HT1080 (cell line): ENCODE measurements at places on chromosomes 2 and 18. TPM values are rescaled to one million over a fixed set of nuclear protein-coding genes. Genes with fewer than 3 reads are reported as not detected.

RSAD2 gene
- not detected in 2 replicates for total RNA-seq

ITGA4 gene
- total RNA-seq, result 28.8 and 30.7 TPM in 2 replicates

NOL4 gene
- total RNA-seq, result not detected in 2 replicates

ARHGAP25 gene
- not detected in 2 replicates for total RNA-seq

B3GNT7 gene
- total RNA-seq, result 0.14 TPM in 1 of 2 replicates, not detected in the other

SKOR2 gene
- not detected in 2 replicates for total RNA-seq

SLC40A1 gene
- total RNA-seq, result 0.29 and 0.57 TPM in 2 replicates

ADCYAP1 gene
- not detected in 2 replicates for total RNA-seq

FAM237A gene
- total RNA-seq, result not detected in 2 replicates

TBR1 gene
- 0.13 TPM in 1 of 2 replicates, not detected in the other for total RNA-seq

PPP1R1C gene
- not detected in 2 replicates for total RNA-seq

SLC35F6 gene
- 19.3 and 24.7 TPM in 2 replicates for total RNA-seq

- no peak for DNase-seq
Measured at GRCh38 chr18:46768166-46768921, 11.5 kb upstream of the ST8SIA5 start.

GRCh38 chr2:44532031-44532430, 170.3 kb downstream of the CAMKMT start:
- no peak for DNase-seq

DNA sequence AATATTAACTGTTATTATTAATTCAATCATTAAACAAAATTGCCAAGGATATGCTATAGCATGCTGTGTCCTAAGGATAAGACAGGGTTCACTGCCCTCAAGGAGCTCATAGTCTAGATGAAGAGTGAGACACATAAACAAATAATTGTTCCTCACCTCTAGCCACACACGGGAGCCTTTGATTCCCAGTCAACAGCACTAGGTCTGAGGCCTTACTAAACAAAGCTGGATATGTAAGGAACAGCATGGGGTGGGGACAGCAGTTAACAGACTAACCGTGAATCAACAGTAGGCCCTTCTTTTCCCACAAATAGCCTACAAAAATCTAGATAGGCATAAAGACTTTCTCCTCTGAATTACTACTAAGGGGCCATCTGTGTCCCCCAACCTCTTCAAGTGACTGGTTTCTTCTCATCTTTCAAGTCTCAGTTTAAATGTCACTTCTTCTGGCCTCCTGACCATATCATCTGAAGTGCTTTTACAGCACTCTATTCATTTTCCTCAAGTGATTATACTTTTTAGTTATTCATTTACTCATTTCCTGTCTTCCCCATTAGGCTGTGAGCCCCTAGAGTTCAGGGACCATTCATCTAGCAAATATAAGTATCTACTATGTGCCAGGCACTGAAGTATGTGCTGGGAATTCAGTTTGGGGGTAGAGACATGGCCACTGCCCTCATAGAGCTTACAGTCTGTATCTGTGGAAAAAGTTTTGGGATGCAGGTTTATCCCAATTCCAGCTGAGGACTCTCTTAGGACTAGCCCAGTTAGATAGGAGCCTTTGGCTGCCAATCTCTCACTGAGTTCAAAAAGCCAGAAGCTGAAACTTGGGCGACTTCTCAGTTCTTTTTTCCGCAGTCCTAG, 29.9 kb upstream of the IHH start:
- no peak for DNase-seq

DNA sequence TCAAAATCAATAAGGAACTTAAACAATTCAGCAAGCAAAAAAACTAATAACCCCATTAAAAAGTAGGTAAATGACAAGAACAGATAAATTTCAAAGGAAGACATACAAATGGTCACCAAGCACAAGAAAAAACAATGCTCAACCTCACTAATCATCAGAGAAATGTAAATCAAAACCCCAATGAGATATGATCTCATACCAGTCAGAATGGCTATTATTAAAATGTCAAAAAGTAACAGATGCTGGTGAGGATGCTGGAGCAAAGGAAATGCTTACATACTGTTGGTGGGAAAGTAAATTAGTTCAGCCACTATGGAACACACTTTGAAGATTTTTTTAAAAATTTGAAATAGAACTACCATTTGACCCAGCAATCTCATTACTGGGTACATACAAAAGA, 538.0 kb downstream of the TMX3 start:
- DNase-seq, result no peak

DNA sequence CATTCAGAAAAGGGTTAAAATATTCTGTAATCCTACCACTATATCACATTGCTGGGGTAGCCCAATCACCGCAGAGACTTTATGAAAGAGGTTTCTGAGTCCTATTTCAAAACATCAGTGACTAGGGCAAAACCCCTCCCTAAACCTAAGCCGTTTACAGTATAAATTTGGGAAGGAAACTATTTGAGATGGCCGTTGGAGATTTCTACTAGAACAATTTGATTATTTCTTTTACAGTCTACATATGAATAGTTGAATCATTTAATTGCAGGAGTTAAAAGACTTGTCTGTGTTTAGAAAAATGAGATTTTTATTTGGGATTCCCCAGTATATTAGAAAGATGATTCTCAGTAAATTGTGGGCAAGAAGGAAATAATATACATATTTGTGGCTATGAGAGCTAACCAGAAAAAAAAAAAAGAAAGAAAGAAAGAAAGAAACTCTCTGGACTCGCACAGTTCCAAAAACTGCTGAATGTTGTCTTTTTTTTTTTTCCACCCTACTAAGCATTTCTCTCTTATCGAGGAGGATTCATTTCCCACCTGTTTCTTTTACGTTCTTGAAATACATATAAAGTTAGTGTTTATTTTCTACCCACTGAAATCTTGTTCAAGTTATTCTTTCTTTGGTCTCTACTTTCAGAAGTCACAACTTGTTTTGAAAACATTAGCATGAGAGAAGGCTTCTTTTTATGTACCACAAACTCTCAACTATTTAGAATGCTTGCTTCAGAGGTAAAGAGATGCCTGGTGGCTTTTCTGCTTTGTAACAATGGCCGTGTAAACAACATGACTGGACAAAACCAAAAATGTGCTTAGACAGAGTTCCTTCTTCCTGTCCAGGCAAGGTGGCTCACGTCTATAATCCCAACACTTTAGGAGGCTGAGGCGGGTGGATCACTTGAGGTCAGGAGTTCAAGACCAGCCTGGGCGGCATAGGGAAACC, 65.9 kb downstream of the BCL2 start:
- peak; percentile 37 for DNase-seq

DNA sequence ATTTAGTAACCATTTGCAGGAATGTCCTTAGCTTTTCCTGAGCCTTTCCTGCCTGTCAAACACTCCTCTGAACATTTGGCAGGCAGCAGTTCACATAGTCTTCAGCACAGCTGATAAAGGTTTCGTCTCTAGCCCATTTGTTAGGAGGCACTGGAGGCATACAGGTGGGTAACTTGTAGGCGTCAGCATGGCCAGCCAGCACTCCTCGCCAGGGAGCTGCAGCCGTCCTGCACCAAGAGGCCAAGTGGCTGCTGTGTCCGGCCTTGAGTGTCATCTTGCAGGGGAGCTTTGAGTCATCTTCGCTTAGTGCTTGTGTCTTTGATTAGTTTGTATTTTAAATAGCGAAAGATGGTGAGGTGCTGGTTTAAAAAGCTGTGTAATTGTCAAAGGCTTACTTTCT, 120.3 kb upstream of the NFATC1 start:
- no peak for DNase-seq

- DNase-seq, result no peak
Measured at GRCh38 chr2:59449274-59449673, 1104.2 kb downstream of the BCL11A start.

DNA sequence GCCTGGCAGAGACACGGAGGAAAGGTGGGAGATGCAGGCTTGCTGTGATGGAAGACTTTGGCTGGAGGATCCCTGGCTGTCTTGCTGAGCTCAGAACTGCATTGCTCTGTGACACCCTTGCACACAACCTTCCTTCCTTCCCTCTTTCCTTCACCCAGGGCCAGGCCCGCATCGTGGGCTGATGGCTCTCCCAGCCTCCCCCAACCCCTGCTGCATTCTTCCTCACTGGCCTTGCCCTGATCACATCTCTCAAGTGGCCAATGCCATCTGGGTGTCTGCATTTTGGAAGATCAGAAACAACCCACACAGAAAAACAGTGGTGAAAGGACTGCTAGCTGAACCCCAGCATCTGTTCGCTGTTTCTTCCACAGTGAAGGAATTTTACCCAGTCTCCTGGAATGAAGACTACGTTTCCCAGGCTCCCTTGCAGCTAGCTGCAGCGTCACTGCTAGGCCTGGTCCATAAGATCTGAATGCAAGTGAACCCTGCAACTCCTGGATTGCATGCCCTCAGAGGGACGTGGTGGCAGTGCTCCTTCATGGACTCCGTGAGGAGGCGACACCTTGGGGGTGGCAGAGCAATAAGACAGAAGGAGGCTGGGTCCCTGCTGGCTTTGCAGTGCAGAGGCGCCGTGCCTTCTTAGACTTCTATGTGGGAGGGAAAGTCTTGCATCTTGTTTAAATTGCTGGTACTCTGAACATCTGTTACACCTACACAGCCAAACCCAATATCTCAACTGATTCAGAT, 78.9 kb upstream of the YWHAQ start:
- no peak for DNase-seq

DNA sequence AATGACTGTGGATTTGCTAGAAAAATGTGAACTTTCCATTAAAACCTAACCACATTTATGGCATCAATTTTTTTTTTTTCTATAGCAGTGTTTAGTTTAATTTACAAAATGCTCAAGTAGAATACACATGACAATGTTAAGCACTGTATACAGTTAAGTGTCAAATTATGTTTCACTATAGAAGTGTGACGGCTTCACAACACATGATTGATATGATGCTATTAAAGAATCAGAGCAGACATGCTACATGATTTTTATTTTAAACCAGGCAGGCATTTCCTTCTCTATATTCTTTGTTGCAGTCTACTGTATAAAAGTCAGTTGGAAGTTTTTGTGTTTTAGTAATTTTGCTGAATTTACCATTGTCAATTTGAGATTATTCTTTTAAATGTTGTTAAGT, 43.6 kb downstream of the PROKR1 start:
- no peak for DNase-seq

- DNase-seq, result no peak
Measured at GRCh38 chr2:219026946-219027345, 14.4 kb downstream of the CFAP65 start.

- no peak for DNase-seq
Measured at GRCh38 chr2:187475499-187476248, 27.6 kb upstream of the CALCRL start.

GRCh38 chr18:7668392-7668791, 101.3 kb downstream of the PTPRM start:
- DNase-seq, result no peak

DNA sequence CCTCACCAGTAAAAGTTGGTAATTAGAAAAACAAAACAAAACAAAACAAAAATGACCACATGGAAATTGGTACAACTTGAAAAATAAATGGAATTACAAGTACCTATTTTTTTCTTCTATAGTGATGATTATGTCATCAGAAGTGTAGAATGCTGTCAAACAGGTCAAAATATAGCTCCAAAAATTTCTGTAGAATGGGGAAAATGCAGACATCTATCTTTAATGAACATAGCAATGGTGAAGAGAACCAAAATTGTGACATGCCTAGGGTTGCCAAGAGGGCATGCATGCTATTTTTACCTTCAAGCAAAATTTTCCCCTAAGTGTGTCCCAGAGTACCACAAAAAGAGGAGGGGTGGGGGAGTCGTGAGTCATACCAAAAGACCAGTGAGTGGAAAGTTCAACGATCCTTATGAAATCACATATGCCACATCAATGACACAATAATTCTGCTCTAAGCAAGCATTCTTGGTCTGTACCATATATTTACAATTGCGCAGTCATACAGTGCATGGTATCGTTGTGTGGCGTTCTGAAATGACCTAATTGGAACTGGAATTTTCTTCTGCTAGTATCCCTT, 1436.4 kb downstream of the SUCLG1 start:
- DNase-seq, result peak; percentile 10

DNA sequence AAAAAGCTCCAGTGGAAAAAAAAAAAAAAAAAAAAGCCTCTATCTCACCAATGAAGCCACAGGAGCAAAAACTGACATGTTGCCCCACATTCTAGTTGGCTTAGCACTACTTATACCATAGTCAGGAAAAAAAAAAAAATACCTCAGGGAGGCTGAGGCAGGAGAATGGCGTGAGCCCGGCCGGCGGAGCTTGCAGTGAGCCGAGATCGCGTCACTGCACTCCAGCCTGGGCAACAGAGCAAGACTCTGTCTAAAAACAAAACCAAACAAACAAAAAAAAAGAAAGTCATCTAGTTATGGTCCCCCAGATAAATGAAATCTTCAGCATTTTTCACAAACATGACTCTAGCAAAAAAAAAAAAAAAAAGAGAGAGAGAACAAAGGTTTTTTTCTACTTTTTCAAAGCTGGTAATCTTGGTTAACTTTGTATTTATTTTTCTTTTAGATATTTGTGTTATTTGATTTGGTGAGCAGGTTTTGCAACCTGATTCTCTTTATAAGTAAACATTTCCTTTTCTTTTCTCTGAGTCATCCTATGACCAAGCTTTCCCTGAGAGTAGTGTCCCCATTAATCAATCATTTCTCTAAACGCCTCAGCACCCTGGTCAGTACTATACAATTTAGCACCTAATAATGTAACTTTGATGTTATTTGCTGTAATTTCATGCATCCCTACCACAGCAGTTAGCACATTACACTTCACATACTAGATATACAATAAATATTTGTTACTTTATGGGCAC, 273.7 kb upstream of the PIK3C3 start:
- no peak for DNase-seq

DNA sequence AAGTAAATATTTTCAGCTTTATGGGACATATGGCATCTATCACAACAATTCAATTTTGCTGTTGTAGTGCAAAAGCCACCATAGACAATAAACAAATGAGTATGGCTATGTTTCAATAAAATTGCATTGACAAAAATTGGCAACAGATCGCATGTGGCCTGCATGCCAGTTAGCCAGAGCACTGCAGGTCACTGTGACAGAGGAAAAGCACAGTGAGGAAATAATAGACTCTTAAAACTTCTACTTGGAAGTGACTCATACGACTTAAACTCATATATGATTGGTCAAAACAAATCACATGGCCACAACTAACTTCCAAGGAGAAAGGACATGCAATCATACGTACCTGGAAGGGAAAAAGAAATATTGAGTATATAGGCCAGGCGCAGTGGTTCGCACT, 44.4 kb downstream of the EXOC6B start:
- peak; percentile 44 for DNase-seq

GRCh38 chr2:170462433-170463205, 252.5 kb upstream of the SP5 start:
- no peak for DNase-seq

GRCh38 chr18:22434973-22435608, 17.4 kb upstream of the CTAGE1 start:
- DNase-seq, result peak; percentile 78

- DNase-seq, result no peak
Measured at GRCh38 chr2:234435836-234436481, 60.9 kb downstream of the ARL4C start.

- no peak for DNase-seq
Measured at GRCh38 chr2:215613280-215613679, 177.4 kb upstream of the FN1 start.
